ENCODE measurements at places on chromosomes 5 and 9.

GRCh38 chr5:117621921-117622320, 1047.3 kb upstream of the SEMA6A start:
- no peak for DNase-seq

DNA sequence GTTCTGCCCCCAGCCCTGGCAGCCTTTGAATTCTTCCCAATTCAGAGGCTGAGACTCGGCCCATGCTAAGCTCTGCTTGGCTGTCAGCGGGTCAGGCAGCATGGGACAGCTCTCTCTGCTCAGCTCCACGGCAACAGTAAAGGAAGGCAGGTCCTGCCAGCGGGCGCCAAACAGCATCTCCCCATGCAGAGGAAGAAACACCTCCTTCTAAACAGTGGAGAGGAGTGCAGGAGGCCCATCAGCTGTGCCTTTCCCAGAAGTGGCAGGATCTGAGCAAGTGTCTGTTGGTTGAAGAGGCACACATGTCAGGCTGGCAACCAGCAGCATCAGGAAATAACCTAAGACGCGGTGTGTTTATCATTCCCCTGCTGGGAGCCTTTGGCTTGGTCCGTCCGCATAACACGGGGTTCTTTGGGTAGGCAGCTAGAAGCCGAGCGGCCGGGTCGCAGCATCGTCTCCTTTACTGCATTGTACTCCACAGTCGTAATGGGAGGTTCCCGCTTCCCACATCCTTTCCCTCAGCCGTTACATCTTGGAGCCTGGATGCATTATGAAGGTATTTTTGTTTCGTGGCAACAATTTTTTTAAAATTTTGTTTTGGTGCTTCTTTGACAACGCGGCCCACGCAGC, 42.7 kb upstream of the NCS1 start:
- no peak for DNase-seq

DNA sequence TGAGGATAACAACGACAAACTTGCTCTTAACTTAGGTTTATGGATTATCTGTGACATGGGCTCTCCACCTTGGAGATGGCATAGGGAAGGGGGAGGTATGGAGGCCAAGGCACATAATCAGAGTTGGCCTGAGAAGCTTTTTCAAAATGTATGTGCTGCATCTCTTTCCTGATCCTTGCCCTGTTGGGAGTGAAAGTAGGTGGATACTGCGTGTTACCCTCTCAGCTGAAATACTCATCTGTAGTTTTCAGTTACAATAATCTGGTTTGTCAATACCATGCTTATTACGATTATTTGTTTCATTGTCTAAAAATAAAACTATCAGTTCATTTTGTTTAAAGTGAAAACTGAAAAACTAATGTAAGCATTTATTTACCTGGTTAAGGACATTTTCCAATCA, 86.7 kb downstream of the SLC44A1 start:
- DNase-seq = no peak

- no peak for DNase-seq
Measured at GRCh38 chr5:115461506-115462290, 82.9 kb downstream of the FEM1C start.

DNA sequence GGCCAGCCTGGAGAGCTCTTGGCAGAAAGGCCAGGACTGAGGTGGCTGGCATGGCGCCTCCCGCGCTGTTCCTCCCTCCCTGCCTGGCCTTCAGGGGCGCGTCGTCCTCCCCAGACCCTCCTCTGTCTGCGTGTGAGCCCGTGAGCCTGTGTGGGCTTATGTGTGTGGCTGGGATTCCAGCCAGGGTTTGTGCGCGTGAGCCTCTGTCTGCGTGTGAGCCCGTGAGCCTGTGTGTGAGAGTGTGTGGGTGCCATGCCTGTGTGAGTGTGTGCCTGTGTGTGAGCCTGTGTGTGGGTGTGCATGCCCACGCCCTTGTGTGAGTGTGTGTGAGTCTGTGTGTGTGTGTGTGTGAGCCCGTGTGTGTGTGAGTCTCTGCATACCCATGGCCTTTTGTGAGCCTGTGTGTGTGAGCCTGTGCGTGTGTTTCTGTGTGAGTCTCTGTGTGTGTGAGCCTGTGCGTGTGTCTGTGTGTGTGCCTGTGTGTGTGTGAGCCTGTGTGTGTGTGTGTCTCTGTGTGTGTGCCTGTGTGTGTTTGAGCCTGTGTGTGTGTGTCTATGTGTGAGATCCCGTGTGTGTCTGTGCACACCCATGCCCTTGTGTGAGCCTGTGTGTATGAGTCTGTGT, 13.0 kb downstream of the RXRA start:
- no peak for DNase-seq

- DNase-seq = no peak
Measured at GRCh38 chr5:1974081-1974480, 91.4 kb upstream of the IRX4 start.

- DNase-seq = no peak
Measured at GRCh38 chr5:120614531-120615180, 150.6 kb downstream of the PRR16 start.

Data from stimulated activated CD8-positive, alpha-beta memory T cell treated with anti-CD3 and anti-CD28 coated beads, Interleukin-4, amount 100 ng/mL, for 1 hour (primary cell).